Smooth muscle cell of the umbilical artery (primary cell): ENCODE measurements at places on chromosomes 7 and 10. TPM values are rescaled to one million over a fixed set of nuclear protein-coding genes. Genes with fewer than 3 reads are reported as not detected.

CEP41 gene
- 13.4 and 16.4 TPM in 2 replicates for total RNA-seq

RAPGEF5 gene
- 1.5 and 1.6 TPM in 2 replicates for total RNA-seq

ACSL5 gene
- total RNA-seq: 0.30 and 0.46 TPM in 2 replicates

AKR1E2 gene
- total RNA-seq: 11.9 and 22.6 TPM in 2 replicates

KCNIP2 gene
- total RNA-seq: 0.59 and 1.1 TPM in 2 replicates

GPR15LG gene
- not detected in 2 replicates for total RNA-seq

PNLIPRP1 gene
- total RNA-seq: not detected in 2 replicates

ZNF727 gene
- total RNA-seq: not detected in 2 replicates

TMEM184A gene
- total RNA-seq: 0.23 TPM in 1 of 2 replicates, not detected in the other

TMEM236 gene
- total RNA-seq: under 0.01 and 0.23 TPM in 2 replicates

ABCB1 gene
- total RNA-seq: 0.05 TPM in 1 of 2 replicates, not detected in the other

OR9A4 gene
- total RNA-seq: not detected in 2 replicates

ATOH7 gene
- not detected in 2 replicates for total RNA-seq

PNLIP gene
- not detected in 2 replicates for total RNA-seq

HEPACAM2 gene
- not detected in 2 replicates for total RNA-seq

GIMAP2 gene
- total RNA-seq: under 0.01 TPM in 1 of 2 replicates, not detected in the other

ZNF804B gene
- not detected in 2 replicates for total RNA-seq

GIMAP1 gene
- under 0.01 TPM in 1 of 2 replicates, not detected in the other for total RNA-seq

CYP2C8 gene
- not detected in 2 replicates for total RNA-seq

RSPH10B2 gene
- 0.05 TPM in 1 of 2 replicates, not detected in the other for total RNA-seq

PLXNA4 gene
- 2.4 and 6.5 TPM in 2 replicates for total RNA-seq

HOXA13 gene
- 6.8 and 10.0 TPM in 2 replicates for total RNA-seq

TWNK gene
- total RNA-seq: 4.2 and 9.9 TPM in 2 replicates

DCLRE1C gene
- 8.0 and 8.2 TPM in 2 replicates for total RNA-seq

CPED1 gene
- total RNA-seq: 12.8 and 42.6 TPM in 2 replicates

C10orf105 gene
- not detected in 2 replicates for total RNA-seq

AZGP1 gene
- total RNA-seq: 0.32 TPM in 1 of 2 replicates, not detected in the other

ADARB2 gene
- total RNA-seq: not detected in 2 replicates

PCLO gene
- total RNA-seq: 0.59 and 3.0 TPM in 2 replicates

RNF133 gene
- 0.30 and 0.74 TPM in 2 replicates for total RNA-seq

FAM131B gene
- 3.6 and 4.0 TPM in 2 replicates for total RNA-seq

OLAH gene
- total RNA-seq: 0.30 and 0.65 TPM in 2 replicates

FXYD4 gene
- total RNA-seq: not detected in 2 replicates

CCDC172 gene
- not detected in 2 replicates for total RNA-seq

GRM8 gene
- not detected in 2 replicates for total RNA-seq

HTR7 gene
- 11.0 and 22.9 TPM in 2 replicates for total RNA-seq

CPN1 gene
- total RNA-seq: not detected in 2 replicates

WDR86 gene
- total RNA-seq: 8.6 TPM in 1 of 2 replicates, not detected in the other

WEE2 gene
- not detected in 2 replicates for total RNA-seq

TMEM178B gene
- total RNA-seq: under 0.01 and 0.18 TPM in 2 replicates

PRSS1 gene
- total RNA-seq: not detected in 2 replicates

ANKRD22 gene
- total RNA-seq: not detected in 2 replicates

ALOX5 gene
- total RNA-seq: not detected in 2 replicates

IKZF1 gene
- not detected in 2 replicates for total RNA-seq

AGMO gene
- total RNA-seq: under 0.01 and 0.05 TPM in 2 replicates

CFAP43 gene
- under 0.01 and 0.18 TPM in 2 replicates for total RNA-seq

INA gene
- total RNA-seq: 0.30 and 2.5 TPM in 2 replicates

CRHR2 gene
- total RNA-seq: not detected in 2 replicates

CPA2 gene
- total RNA-seq: not detected in 2 replicates

ASB15 gene
- not detected in 2 replicates for total RNA-seq

CALHM1 gene
- not detected in 2 replicates for total RNA-seq

ENTPD1 gene
- 0.09 TPM in 1 of 2 replicates, not detected in the other for total RNA-seq

ICA1 gene
- 0.55 and 1.2 TPM in 2 replicates for total RNA-seq

PDGFA gene
- 71.9 and 72.8 TPM in 2 replicates for total RNA-seq

HOXA7 gene
- total RNA-seq: 1.0 and 1.8 TPM in 2 replicates

MSANTD7 gene
- 16.9 and 17.8 TPM in 2 replicates for total RNA-seq

GRID2IP gene
- total RNA-seq: not detected in 2 replicates

SHTN1 gene
- 1.5 and 2.9 TPM in 2 replicates for total RNA-seq
